ENCODE measurements at places on chromosomes 5 and 9.

GRCh38 chr9:123772967-123773366, 157.0 kb downstream of the DENND1A start:
- DNase-seq = no peak

DNA sequence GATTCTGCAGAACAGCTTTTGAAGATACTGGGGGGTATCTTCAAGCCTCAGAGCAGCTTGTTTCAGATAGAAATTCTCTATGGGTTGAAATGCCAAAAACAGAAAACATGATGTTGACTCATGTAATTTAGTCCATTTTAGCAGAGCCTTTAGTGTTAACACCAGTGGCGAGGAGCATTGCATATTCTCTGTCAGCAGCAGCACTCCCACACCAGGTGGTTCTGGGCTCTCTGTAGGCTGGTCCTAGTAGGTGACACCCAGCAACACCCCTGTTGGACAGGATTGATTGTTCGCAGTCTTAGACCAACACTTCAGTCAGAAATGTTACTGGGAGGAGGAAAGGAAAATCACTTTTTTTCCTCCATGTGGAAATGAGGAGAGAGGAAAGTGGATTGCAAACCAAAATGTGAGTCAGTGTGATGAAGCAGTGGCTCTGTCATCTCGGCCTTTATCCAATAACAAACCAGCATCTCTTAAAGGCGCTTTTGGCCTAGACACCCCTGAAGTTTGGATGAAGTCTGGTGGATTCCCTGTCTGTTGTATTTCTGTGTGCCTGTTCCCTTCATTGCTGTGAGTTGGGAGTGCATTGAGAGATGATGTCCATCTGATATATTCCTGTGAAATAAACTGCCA, 16.8 kb downstream of the SLC46A2 start:
- DNase-seq = no peak

DNA sequence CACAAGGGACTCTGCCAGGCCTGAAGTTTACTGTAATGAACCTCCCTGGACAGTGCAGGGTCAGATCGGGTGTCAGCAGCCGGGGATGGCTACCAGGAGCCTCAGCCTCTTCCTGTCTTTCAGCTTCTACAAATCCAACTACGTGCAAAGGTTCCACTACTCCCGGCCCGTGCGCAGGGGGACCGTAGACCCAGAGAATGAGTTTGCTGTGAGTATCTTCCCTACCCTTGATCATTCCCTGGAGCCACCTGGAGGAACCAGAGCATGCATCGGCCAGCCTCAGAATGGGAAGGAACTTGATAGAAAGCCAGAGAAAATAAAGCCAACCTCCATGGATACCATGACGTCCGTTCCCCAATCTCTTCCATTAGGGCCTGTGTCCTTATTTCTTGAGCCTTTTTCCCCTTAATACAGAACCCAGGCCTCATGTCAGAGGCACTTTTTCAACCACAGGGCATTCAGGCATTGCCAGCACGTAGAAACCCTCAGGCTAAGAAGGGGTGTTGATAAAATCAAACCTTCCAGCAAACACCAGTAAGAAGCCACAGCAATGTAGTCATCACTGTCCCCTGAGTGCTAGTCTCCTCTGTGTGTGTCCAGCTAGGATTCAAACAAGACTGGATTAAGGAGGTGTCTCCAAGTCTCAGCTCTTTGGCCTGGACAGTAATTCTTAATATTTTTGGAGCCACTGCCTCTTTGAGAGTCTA, 49.0 kb upstream of the FOXI1 start:
- peak; percentile 43 for DNase-seq

- peak; percentile 86 for DNase-seq
Measured at GRCh38 chr9:94135222-94135621, 51.0 kb downstream of the PTPDC1 start.

DNA sequence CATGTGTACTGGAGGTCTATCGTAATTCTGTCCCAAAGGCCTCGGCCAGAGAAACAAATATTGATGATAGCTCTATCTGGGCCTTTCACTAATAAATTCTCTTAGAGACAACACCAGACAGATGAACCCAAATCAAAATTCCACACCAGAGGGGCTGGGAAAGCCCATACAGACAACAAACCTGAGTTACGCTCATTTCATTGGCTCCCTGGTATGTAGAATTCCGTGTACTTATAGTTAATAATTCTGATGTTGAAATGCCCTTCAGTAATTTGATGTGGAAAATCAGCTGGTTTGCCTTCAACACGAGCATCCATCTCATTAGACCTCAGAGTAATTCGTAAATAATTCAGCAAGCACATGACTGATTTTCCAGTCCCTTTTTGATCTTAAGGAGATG, 53.2 kb downstream of the FRMD3 start:
- DNase-seq = no peak

GRCh38 chr5:78243091-78243490, 51.4 kb downstream of the AP3B1 start:
- no peak for DNase-seq

GRCh38 chr9:3826178-3826577, 300.4 kb upstream of the RFX3 start:
- DNase-seq = no peak

DNA sequence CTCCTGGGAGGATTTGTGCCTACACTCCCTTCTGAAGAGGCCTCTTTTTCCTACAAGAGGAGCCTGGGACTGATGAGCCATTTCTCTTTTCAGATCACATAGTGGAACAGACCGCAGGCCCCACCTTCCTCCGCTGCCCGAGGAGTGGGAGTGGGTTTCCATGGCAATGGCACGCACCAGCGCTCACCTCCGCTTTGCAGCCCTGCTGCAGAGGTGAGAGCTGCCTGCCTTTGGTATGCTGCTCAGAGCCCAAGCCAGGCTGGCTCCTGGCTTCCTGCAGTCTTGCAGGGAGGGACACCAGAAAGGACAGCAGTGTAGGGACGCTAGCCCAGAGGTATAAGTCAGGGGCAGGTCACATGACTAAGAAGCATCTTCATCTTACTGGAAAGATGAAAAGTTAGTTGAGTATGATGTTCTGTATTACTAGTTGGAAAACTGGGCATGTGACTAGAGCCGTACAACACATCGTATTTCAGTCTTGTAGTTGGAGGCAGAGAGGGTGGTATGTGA, 12.4 kb downstream of the PTTG1 start:
- no peak for DNase-seq

- peak; percentile 24 for DNase-seq
Measured at GRCh38 chr5:139091439-139092156, 106.6 kb downstream of the SIL1 start.

DNA sequence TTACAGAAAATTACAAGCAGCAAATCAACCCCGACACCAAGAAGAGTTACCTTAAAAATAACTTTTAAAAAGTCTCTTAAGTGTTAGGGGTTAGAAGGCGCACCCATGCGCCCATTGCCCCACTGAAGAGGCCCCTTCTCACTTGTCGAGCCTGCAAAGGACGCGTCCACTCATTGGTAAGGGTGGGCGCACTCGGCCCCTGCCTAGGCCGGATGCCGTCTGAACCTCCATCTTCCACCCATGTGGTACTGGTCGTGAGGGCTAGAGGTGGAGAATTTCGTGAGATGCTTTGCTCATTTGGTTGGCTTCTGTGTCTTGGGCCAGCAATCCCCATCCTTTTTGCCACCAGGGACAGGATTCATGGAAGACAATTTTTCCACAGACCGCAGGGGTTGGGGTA, 27.5 kb upstream of the LRRC14B start:
- no peak for DNase-seq

- peak; percentile 53 for DNase-seq
Measured at GRCh38 chr9:95506428-95506677, 10.4 kb downstream of the PTCH1 start.

GRCh38 chr5:108148715-108149139, 233.2 kb downstream of the FBXL17 start:
- peak; percentile 44 for DNase-seq

DNA sequence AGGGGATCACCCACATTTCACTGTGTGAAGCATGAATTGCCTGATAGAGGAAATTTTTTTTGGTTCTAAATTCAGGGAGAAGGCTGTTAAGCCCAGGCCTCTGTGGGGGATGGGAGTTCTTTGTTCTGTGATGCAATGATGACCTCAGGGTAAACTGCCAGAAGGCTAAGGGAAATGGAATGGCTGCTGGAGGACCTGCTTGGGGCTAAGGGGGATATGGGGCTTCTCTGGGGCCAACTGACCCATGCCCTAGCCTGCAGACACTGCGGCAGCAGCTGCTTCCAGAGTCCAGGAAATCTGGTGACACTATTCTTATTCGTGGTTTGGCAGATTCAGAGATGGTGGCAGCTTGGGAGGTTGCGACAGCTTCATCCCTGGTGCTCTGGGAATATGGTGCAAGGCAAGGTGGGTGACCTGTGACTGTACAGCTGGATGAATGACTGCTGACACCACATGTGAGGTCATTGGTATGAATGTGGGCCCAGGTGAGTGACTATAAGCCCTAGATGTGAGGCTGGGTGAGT, 30.3 kb downstream of the VCP start:
- DNase-seq = peak; percentile 50

- DNase-seq = no peak
Measured at GRCh38 chr5:16384222-16384621, 81.4 kb downstream of the ZNF622 start.

DNA sequence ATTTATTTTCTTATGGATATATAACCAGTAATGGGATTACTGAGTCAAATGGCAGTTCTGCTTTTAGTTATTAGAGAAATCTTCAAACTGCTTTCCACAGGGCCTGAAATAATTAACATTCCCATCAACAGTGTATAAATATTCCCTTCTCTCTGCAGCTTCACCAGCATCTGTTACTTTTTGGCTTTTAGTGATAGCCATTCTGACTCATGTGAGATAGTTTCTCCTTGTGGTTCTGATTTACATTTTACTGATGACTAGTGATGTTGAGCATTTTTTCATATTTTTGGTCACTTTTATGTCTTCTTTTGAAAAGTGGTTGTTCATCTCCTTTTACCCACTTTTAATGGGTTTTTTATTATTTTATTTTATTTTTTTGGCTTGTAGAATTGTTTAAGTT, 1290.3 kb upstream of the CDH9 start:
- no peak for DNase-seq

- no peak for DNase-seq
Measured at GRCh38 chr9:104694218-104694617, at the start of gene OR13D1. OR13D1 (plus strand) TSS chr9:104694518; CDS start chr9:104694518, 0 bp downstream.

GRCh38 chr5:60972231-60972630, 27.2 kb downstream of the NDUFAF2 start:
- DNase-seq = no peak

- DNase-seq = no peak
Measured at GRCh38 chr5:54325610-54326311, 15.4 kb upstream of the ARL15 start.

GRCh38 chr9:78249542-78249941, 13.7 kb downstream of the CEP78 start:
- DNase-seq = no peak

GRCh38 chr5:135750506-135750905, 84.0 kb upstream of the SLC25A48 start:
- no peak for DNase-seq

DNA sequence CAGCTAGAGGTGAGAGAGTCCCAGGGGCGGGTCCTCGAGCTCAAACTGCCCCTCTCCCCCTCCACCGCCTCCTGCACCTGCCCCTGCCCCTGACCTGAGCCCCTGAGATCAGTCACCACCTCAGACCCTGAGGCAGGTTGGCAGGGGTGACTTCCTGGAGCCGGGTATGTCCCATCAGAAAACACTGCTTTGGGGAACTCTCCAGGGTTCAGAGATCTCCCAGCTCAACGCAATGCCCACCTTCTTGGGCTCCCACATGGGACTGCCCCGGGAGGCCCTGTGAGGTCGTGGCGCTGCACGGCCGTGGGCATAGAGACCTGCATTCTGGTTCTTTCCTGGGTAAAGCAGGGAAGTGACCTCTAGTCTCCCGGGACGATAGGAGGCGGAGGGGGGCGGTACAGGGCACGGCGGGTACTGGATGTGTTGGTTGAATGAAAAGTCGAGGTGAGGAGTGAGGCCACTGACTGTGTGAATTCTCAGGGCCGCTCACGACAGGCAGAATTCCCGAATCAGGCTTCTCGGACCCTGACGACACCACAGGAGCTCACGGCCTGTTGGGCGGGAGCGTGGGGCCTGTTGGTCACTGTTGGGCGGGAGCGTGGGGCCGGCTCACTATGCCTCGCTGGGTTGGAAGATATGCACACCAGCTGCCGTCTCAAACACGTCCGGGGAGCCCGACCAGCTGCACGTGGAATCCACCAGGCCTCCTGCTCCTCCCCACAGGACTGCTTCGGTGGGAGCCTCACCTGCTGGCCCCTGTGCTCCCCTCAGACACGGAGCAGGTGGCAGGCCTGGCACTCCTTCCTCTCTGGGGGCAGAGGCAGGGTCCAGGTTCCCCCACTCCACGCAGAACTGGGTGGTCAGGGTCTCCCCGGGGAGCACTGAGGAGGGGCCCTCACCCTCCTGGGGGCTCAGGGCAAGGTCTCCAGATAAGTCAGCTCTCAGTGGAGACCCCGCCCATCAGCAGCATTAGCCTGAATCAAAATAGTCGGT, 178.0 kb upstream of the PPP1R26 start:
- DNase-seq = no peak

GRCh38 chr5:146758938-146759337, 119.6 kb downstream of the PPP2R2B start:
- no peak for DNase-seq

GRCh38 chr5:55520117-55520839, 14.5 kb downstream of the PLPP1 start:
- DNase-seq = no peak

GRCh38 chr5:29548262-29548661, 1645.2 kb upstream of the CDH6 start:
- DNase-seq = no peak

- DNase-seq = no peak
Measured at GRCh38 chr5:109876030-109876725, 186.5 kb downstream of the MAN2A1 start.

DNA sequence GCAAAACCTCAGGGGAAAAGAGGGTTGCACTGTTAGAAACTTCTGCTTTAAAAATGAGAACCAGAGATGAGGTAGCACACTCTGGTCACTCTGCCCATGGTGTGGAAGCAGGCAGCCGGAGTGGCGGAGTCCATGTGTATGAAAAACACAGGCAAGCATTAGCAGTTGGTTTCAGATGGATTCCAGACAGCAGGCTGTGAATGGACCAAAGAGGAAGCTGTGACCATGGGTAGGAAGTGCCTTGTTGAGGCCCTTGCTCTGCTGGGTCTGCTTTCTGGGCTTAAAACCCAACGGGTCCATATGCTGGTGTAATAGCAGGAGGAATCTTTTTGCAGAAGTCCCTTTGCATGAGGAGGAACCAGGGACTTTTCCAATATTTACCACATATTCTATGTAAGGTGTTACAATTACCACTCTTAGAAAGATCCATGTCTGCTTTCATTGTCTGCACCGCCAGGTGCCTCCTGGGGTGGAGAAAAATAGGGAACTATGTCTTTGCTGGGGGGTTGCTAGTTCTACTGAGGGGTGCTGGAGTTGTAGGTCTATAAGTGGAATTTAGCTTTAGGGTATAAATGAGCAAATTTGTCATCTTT, 77.0 kb downstream of the ANKRD55 start:
- no peak for DNase-seq

Measured in EH (cell line).